ENCODE measurements at places on chromosomes 5 and 9. TPM values are rescaled to one million over a fixed set of nuclear protein-coding genes. Genes with fewer than 3 reads are reported as not detected.

The ANKRD20A1 gene
- total RNA-seq = not detected

The GPR150 gene
- total RNA-seq = 0.59 TPM

The SLIT3 gene
- 0.34 TPM for total RNA-seq

The PPP3R2 gene
- total RNA-seq = not detected

The LRRC19 gene
- not detected for total RNA-seq

The DDX4 gene
- total RNA-seq = not detected

The PTGS1 gene
- total RNA-seq = 55.0 TPM

The ACOT12 gene
- total RNA-seq = 0.84 TPM

The OBP2B gene
- total RNA-seq = not detected

The FAM13B gene
- total RNA-seq = 1.9 TPM

The RGS3 gene
- 45.5 TPM for total RNA-seq

The MYMK gene
- not detected for total RNA-seq

The ADRA1B gene
- 2.4 TPM for total RNA-seq

The YTHDC2 gene
- 7.3 TPM for total RNA-seq

The ENHO gene
- not detected for total RNA-seq

The SPEF2 gene
- total RNA-seq = 1.0 TPM

The RANBP3L gene
- not detected for total RNA-seq

The TMEM232 gene
- 0.45 TPM for total RNA-seq

The CAMK2A gene
- total RNA-seq = 0.45 TPM

The LCN1 gene
- total RNA-seq = not detected

The BSPRY gene
- not detected for total RNA-seq

The CORO2A gene
- 2.1 TPM for total RNA-seq

The ZNF883 gene
- total RNA-seq = 1.7 TPM

The ROPN1L gene
- 0.45 TPM for total RNA-seq

The PCDHB5 gene
- 0.84 TPM for total RNA-seq

The OR13C9 gene
- not detected for total RNA-seq

The SAPCD2 gene
- total RNA-seq = 21.9 TPM

The OR1Q1 gene
- total RNA-seq = not detected

The C8G gene
- total RNA-seq = not detected

The SHLD3 gene
- 1.3 TPM for total RNA-seq

The SVEP1 gene
- 5.5 TPM for total RNA-seq

The BHMT2 gene
- 1.3 TPM for total RNA-seq

The PCDHA9 gene
- not detected for total RNA-seq

The GPRIN1 gene
- 9.2 TPM for total RNA-seq

The TEX48 gene
- total RNA-seq = not detected

The PCDHB10 gene
- total RNA-seq = 0.15 TPM

The AUH gene
- total RNA-seq = 13.4 TPM

The PRR16 gene
- 23.9 TPM for total RNA-seq

The CA9 gene
- 0.74 TPM for total RNA-seq
